ENCODE measurements at places on chromosomes 7 and 10.

- no peak for DNase-seq
Observed at GRCh38 chr10:5587151-5588079, 62.7 kb downstream of the CALML3 start.

DNA sequence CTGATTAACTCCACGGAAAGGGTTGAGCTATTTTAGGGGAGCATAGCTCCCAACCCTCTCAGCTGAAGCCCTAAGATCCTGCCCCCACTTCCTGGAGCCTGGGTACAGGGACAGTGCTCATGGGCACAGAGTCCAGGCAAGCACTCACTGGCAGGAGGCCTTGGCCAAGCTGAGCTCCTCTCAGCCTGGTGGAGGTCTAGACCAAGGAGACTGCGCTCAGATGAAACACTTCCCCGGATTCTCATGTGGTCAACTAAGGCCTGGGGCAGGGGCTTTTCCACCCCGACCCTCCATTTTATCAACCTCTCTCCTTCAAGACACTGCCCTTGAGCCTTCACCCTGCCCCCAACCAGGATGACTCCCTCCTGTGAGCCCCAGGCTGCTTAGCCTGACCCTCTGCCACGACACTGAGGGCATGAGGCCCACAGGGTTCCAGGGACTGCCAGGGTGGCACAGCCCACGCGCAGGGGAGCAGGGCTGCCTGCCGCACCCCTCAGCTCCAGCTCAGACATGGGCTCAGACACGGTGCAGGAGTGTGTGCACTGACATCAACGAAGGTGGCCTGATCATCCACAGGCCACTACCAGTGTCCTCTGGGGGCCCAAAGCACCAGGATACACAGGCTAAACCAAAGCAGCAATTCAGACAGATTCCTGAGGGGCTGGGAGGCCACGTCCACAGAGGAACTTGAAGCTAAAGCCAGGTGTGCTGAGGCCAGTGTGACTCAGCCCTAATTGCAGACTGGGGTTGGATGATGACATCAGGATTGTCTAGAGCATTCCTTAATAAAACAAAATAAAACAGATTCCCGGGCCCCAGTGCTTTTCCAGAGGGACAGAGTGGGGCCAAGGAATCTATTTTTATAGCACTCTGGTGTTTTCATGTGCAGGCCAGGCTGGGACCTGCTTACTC, 18.8 kb downstream of the CHAT start:
- no peak for DNase-seq

- DNase-seq, result no peak
Observed at GRCh38 chr7:26625286-26625685, 239.1 kb downstream of the SKAP2 start.

- no peak for DNase-seq
Observed at GRCh38 chr10:124912101-124912886, 29.6 kb upstream of the ZRANB1 start.

GRCh38 chr7:5296015-5296610, 13.4 kb downstream of the SLC29A4 start:
- DNase-seq, result no peak

- DNase-seq, result no peak
Observed at GRCh38 chr10:125009661-125010161, 67.8 kb downstream of the ZRANB1 start.

GRCh38 chr10:72146559-72147323, 58.4 kb upstream of the SPOCK2 start:
- no peak for DNase-seq

GRCh38 chr7:117152213-117153007, 170.4 kb downstream of the WNT2 start:
- no peak for DNase-seq

DNA sequence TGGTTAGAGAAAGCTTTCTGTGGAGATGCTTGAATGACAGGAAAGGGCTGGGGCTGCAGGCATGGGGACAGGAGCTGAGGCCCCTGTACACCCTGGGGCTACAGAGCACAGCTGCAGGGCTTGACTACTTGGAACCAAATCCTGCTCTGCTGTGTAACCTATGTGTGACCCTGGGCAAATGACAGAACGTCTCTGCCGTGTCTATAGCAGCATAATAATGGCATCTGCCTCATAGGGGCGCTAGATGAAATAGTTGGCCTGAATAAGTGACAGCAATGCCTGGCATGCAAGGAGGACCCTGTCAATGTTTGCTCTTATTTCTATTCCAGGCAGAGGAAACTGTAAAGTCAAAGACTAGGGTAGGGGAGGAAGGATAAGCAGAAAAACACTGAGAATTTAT, 254.0 kb downstream of the USP6NL start:
- no peak for DNase-seq

- DNase-seq, result no peak
Observed at GRCh38 chr7:126362746-126363145, 890.0 kb downstream of the GRM8 start.

GRCh38 chr7:12025246-12025645, 185.8 kb upstream of the TMEM106B start:
- DNase-seq, result no peak

- DNase-seq, result no peak
Observed at GRCh38 chr7:68207676-68208075, 1211.0 kb downstream of the TYW1 start.

DNA sequence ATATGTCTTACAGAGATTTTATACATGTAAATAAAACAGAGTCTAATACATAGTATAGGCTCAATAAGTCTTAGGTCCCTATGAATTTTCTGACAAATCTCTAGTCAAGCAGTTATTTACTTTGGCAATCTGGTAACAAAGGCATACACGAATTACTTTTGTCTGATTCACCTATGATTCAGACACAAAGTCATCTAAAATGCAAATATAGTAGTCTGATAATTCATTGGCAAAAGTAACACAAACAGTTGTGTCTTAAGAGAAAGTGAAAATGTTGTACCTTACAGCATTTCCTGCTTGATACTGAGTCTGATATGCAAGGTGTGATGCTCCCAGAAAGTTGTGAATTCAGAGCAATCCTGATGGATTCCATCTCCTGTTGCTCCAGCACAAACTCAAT, 209.4 kb upstream of the PRSS1 start:
- no peak for DNase-seq

DNA sequence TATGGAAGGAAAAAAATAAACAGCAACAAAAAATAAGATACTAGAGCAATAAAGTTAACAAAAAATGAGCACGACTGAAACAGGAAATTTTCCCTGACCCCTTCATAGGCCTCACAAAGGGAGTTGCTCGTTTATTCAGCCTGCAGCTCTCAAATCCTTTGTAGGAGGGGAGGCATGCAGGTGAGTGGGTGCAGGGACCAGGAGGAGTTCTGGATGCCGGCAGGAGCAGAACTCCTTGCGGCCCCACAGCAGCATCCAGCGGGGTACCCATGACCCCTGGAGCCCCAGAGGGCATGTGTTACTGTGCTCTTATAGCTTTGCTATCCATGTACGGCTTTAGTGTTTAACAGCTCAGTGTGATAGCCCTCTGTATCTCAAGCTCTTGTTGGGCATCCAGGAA, 5.8 kb downstream of the TAS2R39 start:
- no peak for DNase-seq

DNA sequence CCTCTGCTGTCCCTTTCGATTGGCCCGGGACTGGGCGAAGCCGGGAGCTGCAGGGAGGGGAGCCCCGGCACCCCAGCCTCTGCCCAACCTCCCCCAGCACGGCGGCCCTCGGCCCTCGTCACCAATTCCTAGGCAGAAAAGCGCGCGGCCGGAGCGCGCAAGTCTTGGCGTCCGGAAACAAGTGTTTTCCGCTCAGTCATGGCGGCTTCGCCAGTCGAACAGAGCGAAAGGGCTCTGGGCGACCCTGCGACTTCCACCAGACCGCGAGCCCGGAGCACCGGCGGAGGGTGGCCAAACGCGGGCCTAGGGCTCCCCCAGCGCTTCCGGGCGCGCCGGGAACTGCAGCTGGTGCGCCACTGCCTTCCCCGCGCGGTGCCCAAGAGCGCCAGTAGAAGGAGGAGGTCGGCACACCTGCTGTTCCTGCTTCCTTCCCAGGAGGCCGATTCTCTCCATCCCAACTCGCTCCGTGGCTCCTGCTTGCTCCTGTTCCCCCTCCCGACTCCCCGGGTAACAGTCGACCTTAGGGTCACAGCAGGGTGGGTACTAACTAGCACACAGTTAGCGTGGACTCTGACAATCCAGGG, 729.9 kb downstream of the ZWINT start:
- no peak for DNase-seq

GRCh38 chr7:121153995-121154394, 165.5 kb downstream of the CPED1 start:
- no peak for DNase-seq

- DNase-seq, result no peak
Observed at GRCh38 chr7:137434946-137435345, 91.4 kb upstream of the PTN start.

- no peak for DNase-seq
Observed at GRCh38 chr10:132618158-132618919, 80.8 kb downstream of the INPP5A start.

DNA sequence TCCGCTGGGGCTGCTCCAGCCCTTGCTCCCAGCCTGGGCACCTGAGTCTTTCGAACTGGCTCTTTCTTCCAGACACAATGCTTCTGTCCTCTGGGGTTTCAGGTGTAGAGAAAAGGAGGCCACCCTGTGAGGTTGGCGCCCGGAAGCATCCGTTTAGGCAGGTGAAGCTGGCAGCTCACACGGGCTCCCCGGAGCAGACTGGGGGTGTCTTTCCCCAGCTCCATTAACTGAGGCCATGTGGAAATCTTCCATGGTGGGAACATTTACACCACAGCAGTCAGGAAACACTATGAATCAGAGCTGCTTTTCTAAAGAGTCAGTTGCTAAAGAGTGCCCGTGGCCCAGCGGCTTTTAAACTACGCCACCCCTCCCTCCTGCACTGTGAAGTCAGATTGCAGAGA, 29.2 kb downstream of the PRKAG2 start:
- DNase-seq, result no peak

DNA sequence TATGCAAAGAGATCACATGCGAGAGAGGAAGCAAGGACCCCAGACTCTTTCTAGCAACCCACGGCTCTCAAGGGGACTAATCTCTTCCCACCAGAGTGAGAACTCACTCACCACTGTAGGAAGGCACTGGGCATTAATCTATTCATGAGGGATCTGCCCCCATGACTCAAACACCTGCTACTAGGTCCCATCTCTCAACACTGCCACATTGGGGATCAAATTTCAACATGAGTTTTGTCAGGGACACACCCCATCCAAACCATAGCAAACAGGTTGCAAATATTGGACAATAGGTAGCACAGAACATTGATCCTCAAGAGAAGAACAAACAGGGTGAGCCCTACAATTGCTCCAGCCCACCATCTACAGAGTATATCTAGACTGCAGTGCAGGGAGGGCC, 740.6 kb downstream of the LRMDA start:
- DNase-seq, result no peak

GRCh38 chr10:128976856-128977255, 490.2 kb upstream of the MGMT start:
- DNase-seq, result no peak

DNA sequence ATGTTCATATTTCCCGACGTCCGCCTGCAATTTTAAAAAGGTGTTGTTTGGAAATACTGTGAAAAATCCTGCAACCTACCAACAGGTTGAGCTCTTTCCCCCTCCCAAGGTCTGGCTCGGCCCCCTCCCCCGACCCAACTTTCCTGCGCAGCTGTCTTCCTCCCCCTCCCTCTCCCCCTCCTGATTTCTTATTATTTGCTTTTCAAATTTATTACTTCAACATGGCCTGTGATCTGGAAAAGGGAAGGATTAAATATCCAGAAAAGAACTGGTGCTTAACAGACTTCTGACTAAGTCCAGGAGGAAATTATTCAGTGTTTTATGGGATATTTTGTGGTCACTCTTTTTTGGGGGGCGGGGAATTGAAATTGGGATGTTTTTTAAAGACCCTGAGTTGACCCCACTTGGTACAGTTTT, 2.4 kb downstream of the ARID5B start:
- DNase-seq, result no peak

DNA sequence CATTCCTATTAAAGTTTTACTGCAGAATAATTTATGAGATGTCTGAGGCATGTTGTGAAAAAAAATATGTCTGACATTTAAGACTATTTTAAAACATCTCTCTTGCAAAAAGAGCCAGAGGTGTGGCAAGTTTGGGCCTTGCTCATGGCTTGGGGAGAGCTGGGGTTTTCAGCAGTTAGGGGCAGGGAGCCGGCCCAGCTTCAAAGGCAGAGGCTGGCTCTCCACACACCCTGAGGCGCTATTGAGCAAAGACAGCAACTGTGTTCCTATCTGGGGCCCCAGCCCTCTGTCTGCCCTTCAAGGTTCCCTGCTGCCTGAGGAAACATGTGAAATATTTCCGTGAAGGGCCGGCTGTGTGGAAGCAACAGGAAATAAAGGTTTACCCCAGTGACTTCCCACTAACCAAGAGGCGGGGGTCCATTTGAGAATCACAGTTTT, 94.0 kb downstream of the SORBS1 start:
- DNase-seq, result no peak

DNA sequence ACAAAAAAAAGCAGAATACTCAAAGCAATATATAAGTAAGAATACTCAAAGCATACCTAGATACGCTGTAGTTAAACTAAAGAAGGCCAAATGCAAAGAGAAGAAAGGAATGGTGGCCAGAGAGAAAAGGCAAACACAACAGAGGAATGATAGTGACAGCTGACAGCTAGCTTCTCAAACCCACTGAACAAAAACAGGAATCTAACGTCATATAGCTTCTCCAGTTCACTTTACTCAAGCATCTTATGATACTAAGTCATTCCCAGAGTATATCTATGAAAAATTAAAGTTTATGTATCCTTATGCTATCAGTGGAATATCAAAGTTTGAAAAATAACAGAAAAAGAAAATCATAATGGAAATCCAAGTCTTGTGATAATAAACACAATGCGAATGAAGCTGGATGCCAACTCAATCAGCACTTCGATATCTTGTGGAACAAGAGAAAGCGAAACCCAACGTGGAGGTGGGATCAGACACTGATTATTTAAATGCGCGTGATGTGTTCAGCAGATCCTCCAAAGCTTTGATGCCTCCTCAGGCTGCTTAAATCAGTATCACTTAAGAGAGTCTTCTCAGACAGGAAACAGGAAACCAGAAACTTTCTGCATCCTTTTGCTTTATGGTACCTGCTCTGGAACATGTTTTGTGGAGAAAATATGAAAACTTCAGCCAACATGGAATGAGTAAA, 102.8 kb downstream of the PIP4K2A start:
- DNase-seq, result no peak

DNA sequence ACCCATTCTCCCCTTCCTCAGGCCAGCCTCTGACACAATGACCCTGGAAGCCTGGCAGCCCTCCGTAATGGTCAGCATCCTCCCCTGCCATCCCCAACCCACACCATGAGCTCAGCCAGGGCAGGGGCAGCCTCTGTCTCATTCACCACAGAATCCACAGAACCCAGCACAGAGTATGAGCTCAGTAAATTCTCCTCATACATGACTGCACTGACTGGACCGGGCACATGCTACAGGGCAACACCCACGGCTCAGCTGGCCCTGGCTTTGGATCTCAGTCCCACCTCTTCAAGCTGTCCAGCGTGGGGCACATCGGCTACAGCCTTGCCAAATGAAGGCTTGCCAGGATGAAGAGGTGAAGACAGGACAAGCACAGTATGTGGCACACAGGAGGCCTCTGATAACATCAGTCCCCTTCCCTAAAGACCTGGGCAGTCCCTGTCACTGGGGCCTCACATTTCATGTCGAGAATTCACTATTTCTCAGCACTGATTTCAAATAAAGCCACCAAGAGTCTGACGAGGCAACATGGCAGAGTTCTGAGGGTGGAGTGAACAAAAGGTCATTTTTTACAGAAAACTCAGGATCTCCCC, 7.9 kb downstream of the GPRIN2 start:
- no peak for DNase-seq

Data from NCI-H2029 treated with DMSO at 0.1 percent for 48 hours (cell line).